Stimulated activated CD4-positive, alpha-beta T cell treated with anti-CD3 and anti-CD28 coated beads, Interleukin-2, amount 100 ng/mL, for 48 hours (primary cell): ENCODE measurements at places on chromosomes 1 and 21.
A peak's percentile ranks its signal among the peaks of the same experiment; 100 is the strongest.

GRCh38 chr1:69611316-69611715, 43.6 kb downstream of the LRRC7 start:
- no peak for DNase-seq

DNA sequence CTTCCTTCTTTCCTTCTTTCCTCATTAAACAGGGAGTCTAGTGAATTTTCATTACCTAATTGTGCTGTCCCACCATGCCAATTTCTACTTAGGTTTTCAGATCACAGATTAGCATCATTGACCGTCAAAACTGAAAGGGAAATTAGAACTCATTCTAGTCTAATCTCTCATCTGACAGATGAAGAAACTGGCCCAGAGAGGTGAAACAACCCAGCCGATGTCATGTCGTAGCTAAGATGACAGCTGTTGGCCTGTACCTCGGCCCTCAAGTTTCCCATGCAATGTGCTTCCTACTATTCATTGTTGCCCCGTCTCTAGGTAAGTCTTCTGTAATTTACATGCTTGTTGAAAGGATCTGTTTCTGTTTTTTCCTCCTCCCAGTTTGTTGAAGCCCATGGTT, 128.2 kb upstream of the KIAA0040 start:
- no peak for DNase-seq

GRCh38 chr1:1373815-1374588, 1.0 kb downstream of the AURKAIP1 start:
- DNase-seq, result no peak

DNA sequence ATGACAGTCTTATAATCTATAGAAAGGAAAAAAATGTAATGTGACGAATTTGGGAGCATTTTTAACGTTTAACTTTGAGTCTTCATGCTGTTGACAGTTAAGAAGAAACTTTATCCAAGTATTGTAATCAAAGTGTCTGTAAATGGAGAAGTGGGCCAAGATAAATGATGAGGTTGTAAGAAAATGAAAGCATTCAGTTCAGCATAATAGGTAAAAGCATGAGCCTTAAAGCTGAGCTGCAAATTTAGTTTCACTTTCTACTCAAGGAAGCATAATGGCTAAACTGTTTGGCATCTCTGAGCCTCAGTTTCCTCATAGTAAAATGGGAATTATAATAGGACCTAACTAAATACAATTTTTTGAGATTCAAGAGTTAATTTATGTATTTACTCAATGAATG, 1554.8 kb downstream of the KCNT2 start:
- DNase-seq, result no peak

- DNase-seq, result no peak
These were observed 35.1 kb downstream of the SLC2A1 start for GRCh38 chr1:42923367-42924081.

- no peak for DNase-seq
These were observed 47.6 kb upstream of the ADARB1 start for GRCh38 chr21:45026826-45027225.

- DNase-seq, result no peak
These were observed 182.7 kb upstream of the PTBP2 start for GRCh38 chr1:96538883-96539282.

DNA sequence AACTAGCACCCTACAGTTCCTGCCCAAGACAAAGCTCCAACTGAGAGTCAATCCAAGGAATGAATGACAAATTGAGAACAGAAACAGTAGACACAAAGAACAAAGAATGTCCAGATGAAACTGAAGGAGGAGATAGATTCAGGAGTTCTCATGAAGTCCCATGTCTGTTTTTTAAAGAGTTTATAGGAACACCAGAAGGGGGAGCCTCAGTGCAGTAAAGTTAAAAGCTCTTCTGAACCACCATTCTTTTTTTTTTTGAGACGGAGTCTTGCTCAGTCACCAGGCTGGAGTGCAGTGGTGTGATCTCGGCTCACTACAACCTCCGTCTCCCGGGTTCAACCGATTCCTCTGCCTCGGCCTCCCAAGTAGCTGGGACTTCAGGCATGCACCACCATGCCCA, 323.6 kb downstream of the MRPL39 start:
- DNase-seq, result no peak

- DNase-seq, result no peak
These were observed 6.0 kb downstream of the TNFRSF14 start for GRCh38 chr1:2561898-2562895.

DNA sequence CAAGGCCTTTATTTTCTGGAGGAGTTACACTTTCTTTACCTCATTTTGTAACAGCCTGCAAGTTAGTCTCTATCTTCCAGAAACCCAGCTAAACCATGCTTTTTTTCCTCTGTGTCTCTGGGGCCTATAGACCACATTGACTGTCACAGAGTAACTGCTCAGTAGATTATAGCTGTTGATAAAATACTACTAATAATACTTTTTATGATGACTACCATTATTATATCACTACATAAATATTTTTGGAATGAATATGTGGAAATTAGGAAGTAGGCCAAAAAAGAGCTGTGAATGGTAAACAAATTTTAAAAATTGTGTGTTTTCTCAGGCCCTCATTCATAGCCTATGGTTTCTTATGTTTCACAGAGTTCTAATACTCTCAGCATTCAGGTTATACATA, 233.1 kb upstream of the USP24 start:
- DNase-seq, result no peak

GRCh38 chr1:90621986-90622385, 95.1 kb downstream of the BARHL2 start:
- DNase-seq, result no peak

GRCh38 chr21:38925478-38925877, 119.7 kb downstream of the ETS2 start:
- no peak for DNase-seq

GRCh38 chr1:215210167-215210566, 127.6 kb downstream of the KCNK2 start:
- no peak for DNase-seq

- no peak for DNase-seq
These were observed 23.4 kb upstream of the KIAA1614 start for GRCh38 chr1:180889325-180889724.

DNA sequence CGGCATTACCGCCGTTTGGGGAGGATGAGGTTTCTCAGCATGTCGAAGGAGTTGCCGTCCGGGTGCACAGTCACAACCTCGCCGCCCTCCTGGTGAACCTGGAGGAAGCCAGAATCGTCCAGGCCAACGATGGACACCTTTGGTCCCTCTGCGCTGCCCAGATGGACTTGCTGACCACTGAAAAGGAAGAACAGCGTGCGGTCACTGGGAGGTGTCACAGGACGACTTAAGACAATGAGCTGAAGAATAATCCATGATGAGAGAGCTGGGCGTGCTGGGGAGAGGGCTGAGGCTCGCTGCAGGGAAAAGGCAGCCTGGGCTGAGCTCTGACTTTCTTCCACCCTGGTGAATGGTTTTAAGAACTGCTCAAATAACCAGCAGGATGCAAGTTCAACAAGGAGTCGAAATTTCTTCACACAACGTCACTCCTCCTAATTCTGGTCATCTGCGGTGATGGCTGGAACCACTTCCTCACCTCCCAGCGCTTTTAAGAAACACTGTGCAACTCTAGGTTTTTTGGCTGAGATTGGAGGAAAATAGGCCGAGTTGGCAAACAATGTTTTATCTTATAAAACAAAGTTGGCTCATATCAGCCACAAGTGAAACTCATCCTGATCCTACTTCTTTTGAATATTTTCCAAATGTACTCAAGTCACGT, 55.5 kb downstream of the SIM2 start:
- DNase-seq, result no peak

DNA sequence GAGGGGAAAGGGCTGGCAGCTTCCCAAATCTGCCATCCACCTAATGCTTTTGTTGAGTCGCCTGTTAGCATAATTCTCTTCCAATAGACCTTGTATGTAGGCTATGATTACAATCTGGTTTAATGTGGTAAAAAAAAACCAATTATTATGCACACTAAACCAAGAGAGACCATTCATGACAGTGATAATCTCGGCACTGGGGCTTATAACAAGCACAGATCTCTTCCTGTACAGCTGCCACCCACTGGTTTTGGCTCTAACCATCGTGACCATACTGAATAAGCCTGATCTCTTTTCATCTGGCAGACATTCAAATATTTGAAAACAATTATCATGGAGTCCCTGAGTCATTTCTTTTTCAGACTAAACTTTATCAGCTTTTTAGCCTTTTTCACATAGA, 12.0 kb upstream of the SYT14 start:
- DNase-seq, result no peak

GRCh38 chr1:111192658-111193519, 7.6 kb downstream of the DENND2D start:
- DNase-seq, result no peak

DNA sequence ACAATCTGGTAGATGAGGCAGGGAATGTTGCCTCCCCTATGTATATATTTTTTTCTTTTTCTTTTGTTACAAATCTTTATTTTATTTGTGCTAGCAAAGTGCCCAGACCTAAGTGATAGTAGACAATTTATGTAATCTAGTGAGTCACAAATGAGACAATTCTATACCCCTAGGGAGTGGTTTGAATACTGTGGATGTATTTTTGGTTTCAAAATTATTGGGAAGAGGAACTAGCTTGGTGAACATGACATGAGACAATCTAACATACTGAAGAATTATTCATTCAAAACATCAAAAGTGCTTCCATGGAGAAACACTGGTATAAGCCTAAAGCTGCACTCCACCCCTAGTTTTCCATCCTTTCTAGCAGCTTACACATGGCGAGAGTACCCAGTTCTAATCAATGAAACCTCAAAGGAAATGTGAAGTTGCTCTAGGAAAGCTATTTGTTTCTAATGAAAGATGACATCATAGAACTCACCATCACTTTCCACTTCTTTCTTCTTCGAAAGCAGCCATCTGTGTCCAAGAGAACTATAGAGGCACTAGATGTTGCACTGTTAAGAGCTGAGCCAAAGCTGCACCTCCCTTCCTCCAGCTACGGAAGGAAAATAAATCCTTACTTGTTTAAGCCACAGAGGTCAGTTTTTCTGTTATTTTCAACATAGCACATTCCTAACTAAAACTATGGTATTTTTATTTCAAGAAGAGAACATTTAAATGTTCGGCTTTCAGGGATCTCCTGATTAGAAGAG, 764.6 kb downstream of the LTN1 start:
- no peak for DNase-seq

- DNase-seq, result no peak
These were observed 80.7 kb upstream of the DUSP10 start for GRCh38 chr1:221822591-221822990.

GRCh38 chr1:181083842-181084605, 4.5 kb upstream of the IER5 start:
- DNase-seq, result no peak

GRCh38 chr21:25691976-25692375, 42.7 kb downstream of the ATP5PF start:
- DNase-seq, result no peak

- DNase-seq, result peak; percentile 56
These were observed 27.6 kb downstream of the SKI start for GRCh38 chr1:2255420-2256369.

GRCh38 chr21:31351438-31351837, 7.4 kb upstream of the TIAM1 start:
- no peak for DNase-seq
